ENCODE measurements at places on chromosomes 12 and 14.

- no peak for DNase-seq
Observed at GRCh38 chr12:109443794-109444193, 33.3 kb downstream of the KCTD10 start.

- DNase-seq: no peak
Observed at GRCh38 chr14:92556863-92557543, 43.4 kb downstream of the RIN3 start.

DNA sequence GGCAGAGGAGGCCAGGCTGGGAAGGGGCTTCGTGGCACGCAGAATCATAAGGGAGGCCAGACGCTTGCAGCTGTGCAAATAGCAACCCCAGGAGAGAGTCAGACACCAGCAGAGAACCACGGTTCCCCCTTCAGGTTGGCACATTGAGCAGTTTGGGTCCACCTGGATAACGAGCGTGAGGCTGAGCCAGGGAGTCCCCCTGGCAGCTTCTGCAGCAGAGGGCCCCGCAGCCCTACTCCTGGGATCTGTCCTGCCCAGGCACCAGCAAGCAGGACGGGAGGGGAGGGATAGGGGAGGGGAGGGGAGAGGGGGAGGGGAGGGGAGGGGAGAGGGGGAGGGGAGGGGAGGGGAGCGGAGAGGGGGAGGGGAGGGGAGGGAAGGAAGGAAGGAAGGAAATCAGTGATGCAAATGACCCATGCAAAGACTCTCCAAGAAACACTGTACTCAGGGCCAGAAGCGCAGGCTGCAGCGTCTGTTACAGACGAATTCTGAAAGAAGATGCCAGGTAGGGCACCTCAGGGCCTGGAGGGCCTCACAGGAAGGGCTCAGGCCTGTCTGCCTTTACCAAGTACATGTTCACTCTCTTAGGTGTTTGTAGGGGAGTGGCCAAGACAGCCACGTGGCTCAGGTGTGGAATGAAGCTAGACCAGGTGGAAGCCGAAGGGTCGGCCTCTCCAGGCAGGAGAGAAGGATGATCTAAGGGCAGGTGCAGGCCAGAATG is 32.3 kb upstream of the MMP17 start:
- DNase-seq: peak; percentile 7

DNA sequence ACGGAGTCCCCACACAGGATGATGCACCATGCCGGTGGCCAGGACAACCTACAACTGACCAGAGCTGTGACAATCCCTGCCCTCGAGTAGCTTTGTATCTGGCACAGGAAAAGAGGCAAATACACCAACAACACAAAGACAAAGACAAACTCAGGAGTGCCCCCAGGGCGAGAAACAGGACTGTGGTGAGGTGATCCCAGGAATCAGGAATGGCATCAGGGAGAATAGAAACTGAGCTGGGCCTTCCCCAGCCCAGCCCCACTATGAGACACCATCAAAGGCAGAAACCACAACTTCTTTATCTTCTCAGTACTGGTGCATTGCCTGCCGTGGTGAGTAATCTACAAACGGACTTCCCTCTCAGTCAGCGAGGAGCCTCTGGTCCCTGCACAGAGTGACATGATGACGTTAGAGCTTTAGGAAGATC is 157.7 kb downstream of the TTC7B start:
- DNase-seq: no peak

DNA sequence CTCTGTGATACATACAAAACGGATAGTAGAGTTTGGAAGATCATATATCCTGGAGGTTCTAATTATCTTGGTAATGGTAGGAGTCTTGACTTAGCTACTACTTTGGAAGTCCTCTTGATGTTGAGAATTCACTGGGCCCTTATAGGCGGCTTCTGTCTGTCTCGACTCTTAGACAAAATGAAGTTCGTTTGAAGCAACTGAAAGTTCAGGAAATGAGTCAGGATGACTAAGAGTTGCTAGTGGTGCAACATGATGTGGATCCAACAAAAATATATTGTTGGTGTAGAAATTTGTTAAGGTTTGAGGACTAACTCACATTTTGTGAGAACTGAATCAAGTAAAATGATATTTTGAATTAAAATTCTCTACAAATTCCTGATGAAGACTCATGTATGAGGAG is 272.7 kb downstream of the AEBP2 start:
- DNase-seq: no peak

GRCh38 chr14:88351966-88352691 is 29.1 kb upstream of the KCNK10 start:
- DNase-seq: no peak

- no peak for DNase-seq
Observed at GRCh38 chr14:71534506-71534905, 397.7 kb upstream of the RGS6 start.

DNA sequence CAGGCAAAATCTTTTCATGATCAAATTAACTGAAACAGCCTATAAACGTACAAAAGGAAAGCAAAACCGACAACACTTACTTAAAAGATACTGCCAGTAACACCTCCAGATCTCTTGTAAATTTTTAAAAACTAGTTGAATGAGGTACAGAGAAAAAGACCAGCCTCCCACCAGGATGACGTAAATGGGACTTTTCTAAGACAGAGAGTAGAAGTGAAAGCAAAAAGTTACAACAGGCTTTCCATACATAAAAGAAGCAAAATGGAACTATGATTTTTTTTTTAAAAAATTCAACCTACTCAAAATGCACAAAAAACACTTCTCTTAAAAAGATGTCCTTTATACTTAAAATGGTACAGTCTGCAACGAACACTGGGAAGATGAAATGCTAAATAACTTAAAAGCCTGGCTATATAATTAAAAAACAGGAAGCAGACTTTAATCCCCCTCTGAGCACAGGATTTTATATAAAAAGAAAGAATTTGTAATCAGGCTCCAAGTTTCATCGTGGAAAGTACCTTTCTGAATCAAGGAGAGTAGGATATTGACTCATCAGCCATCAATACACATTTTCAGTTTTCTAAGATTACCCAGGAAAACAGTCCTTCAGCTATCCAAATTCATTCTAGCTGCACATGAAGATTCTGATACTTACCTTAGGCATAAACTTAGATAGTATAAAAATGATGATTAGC is 14.2 kb upstream of the MYO1A start:
- DNase-seq: no peak

DNA sequence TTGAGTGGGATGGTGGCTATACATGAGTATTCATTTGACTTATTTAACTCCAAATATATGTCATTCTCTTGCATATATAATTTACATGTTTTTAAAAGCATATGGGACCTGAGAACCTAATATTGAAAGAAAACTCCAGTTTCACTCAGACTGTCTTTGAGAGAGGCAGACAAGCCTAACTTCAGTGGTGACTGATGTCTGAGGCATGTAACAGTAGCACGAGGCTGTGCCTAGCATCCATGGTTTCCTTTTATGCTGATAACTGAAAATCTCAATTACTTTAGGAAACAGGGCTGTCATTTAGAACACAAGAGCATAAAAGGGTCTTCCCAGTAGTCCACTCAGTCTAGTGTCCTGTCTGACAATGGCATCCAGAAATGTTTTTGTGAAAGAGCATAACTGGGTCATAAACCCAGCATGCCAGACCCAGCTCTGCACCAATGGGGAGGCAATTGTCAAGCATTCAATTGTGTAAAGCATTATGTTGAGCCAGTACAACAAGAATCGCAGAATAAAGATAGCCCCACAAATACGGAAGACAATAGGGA is 24.3 kb downstream of the MAPK1IP1L start:
- DNase-seq: no peak

DNA sequence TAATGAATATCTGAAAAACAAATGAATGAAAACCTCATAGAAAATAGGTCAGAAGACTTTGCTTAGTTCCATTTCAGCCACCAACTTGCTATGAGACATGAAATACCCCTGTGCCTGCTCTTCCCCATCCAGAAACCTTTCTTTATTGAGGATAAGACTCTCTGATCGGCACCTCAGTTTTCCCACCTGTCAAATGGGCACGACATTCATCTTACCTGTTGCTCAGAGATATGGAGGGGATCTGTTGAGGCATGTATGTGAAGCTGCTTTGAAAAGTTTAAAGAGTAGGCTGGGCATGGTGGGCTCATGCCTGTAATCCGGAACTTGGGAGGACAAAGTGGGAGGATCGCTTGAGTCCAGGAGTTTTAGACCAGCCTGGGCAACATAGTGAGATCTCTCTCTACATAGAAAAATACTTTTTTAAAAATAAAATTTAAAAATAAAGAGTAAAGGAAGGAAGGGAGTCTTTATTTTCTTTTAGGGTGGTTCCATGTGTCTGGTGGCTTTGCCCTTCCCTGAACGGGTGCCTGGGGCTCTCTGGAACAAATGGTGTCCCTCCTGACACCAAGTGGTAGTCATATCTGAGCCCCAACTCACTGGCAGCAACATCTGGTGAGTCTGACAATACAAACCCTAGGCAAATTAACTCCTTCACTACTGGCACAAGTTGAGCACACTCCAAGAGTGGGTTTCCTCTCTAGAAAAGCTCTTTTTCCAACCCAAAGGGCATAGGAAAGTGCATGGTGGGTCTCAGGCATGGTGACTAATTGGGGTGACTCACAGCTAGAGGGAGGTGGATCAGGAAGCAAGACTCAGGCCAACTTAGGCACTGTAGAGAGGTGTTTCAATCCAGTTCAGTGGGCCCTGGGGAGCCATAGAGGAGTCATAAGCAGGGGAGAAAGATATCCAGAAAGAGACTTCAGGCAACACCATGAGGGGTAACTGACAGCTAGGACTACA is 42.1 kb downstream of the MAP1LC3B2 start:
- DNase-seq: no peak

- peak; percentile 17 for DNase-seq
Observed at GRCh38 chr12:53097564-53098353, at the start of gene IGFBP6. TSS of gene IGFBP6 (plus strand) at chr12:53097667. CDS start at chr12:53097718, 51 bp downstream.

- DNase-seq: no peak
Observed at GRCh38 chr14:69613312-69614073, 2.1 kb downstream of the SUSD6 start.

DNA sequence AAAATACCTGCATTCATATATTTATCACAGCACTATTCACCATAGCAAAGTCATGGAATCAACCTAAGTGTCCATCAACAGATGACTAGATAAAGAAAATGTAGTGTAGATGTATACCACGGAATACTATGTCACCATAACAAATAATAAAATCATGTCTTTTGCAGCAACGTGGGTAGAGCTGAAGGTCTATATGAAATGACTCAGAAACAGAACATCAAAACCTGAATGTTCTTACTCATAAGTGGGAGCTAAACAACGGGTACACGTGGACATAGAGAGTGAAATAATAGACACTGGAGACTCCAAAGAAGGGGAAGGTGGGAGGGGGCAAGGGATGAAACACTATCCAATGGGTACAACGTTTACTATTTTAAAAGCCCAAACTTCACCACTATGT is 37.9 kb downstream of the SLC38A1 start:
- no peak for DNase-seq

GRCh38 chr12:10175846-10176636 is 2.8 kb upstream of the TMEM52B start:
- no peak for DNase-seq

DNA sequence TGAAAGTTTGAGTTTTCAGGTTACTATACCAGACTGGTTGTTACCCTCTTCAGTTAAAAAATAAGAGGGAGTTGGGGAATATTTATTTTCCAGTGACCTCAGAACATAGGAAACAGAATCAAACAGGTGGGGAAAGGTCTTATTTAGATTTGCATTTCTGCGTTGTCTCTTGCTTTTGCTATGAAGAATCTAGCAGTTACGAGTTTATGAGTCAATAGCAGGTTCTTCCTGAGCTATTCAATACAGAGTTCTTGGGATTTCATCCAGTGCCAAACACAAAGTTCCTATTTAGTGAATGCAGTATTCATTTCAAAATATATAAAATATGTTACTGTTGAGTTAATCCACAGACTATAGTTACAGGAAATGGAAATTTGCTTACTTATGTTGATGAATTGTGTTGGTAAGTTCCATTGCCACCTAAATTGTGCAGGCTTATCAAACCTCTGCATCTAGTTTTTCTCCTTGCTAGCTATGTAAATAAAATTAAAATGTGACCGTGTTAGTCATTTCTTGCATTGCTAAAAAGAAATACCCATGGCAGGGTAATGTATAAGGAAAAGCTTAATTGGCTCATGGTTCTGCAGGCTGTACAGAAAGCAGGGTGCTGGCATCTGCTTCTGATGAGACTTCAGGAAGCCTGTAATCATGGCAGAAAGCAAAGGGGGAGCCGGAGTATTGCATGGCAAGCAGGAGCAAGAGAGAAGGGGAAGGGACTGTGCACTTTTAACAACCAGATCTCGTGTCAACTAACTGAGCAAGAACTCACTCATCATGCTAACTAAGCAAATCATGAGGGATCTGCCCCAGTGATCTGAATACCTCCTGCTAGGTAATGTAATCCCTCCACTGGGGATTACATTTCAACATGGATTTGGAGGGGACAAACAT is 110.2 kb downstream of the KTN1 start:
- no peak for DNase-seq

DNA sequence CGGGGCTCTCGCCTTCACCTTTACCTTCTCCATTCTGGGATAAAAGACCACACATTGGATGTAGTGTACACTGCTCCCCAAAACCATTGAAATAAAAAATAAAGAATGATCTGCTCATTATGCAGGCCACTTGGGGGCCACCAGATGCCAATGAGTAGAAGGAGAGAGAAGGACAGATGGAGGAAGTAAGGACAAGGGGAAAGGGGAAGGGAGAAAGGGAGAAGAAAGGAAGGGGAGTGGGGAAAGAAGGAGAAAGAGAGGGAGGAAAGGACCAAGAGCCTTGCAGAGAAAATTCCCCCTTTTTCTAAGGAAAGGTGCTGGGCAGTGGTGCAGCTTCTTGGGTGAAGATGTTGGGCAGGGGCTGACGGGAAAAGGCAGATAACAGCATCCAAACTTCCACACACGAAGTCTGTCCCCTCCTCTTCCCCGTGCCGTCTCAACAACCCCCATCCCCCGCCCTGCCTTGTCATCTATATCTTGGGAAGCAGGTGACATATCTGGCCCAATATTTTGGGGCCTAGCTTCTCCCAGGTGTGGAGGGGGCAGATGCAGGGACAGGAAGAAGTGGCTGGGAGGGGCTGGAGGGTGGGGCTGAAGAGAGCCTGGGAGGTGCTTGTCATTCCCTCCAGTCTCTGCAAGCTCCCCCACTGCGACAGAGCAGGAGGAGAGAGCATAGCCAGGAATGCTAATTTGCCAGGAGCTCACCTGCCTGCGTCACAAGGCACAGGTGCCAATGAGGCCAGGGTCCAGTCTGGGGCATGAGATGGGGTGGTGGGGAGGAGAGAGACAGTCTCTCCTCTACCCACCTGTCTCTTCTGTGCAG is 107.5 kb downstream of the SINHCAF start:
- DNase-seq: no peak

DNA sequence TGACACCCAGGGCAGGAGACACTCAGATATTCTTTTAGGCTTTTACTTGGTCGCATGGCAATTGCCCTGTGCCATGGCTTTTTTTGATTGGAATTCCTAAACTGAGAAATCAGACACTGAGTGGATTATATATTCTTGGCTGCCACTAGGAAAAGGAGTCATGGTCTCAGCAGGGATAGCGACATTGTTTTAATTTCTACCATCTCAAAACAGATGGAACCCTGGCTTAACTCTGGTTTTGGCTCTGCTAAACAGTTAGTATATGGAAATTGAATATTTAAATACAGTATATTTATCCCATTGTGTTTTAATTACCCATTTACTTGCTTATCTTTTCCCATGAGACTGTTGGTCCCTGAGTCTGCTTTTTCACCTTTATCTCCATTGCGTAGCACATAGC is 84.0 kb downstream of the DACT1 start:
- DNase-seq: no peak

GRCh38 chr14:51889851-51890250 is 29.4 kb downstream of the GNG2 start:
- DNase-seq: peak; percentile 14
